Dermis microvascular lymphatic vessel endothelial cell (primary cell): ENCODE measurements at places on chromosomes 3 and 15. TPM values are rescaled to one million over a fixed set of nuclear protein-coding genes. Genes with fewer than 3 reads are reported as not detected.

The SI gene
- total RNA-seq, result not detected in 2 replicates

The GOLGA6L1 gene
- not detected in 2 replicates for total RNA-seq

The CTXN2 gene
- not detected in 2 replicates for total RNA-seq

The PLAAT1 gene
- 0.39 and 0.89 TPM in 2 replicates for total RNA-seq

The ANKRD63 gene
- not detected in 2 replicates for total RNA-seq

The RFC4 gene
- 12.5 and 22.1 TPM in 2 replicates for total RNA-seq

The GNAT1 gene
- under 0.01 TPM in 1 of 2 replicates, not detected in the other for total RNA-seq

The SERINC4 gene
- not detected in 2 replicates for total RNA-seq

The MEX3B gene
- 4.1 and 6.6 TPM in 2 replicates for total RNA-seq

The CLDN18 gene
- not detected in 2 replicates for total RNA-seq

The TCF12 gene
- total RNA-seq, result 56.9 and 88.9 TPM in 2 replicates

The FRMD5 gene
- 0.89 and 1.5 TPM in 2 replicates for total RNA-seq

The NAALADL2 gene
- total RNA-seq, result under 0.01 and 0.13 TPM in 2 replicates

The COL7A1 gene
- total RNA-seq, result under 0.01 and 0.13 TPM in 2 replicates

The ACVR2B gene
- total RNA-seq, result 2.7 and 3.3 TPM in 2 replicates

The ALPK3 gene
- total RNA-seq, result 19.5 and 52.6 TPM in 2 replicates

The FRMD4B gene
- 67.8 and 122 TPM in 2 replicates for total RNA-seq

The DPPA4 gene
- total RNA-seq, result not detected in 2 replicates

The IGDCC3 gene
- 0.13 TPM in 1 of 2 replicates, not detected in the other for total RNA-seq

The SPPL2A gene
- 56.9 and 88.5 TPM in 2 replicates for total RNA-seq

The SAMMSON gene
- total RNA-seq, result not detected in 2 replicates

The GOLGA8R gene
- total RNA-seq, result 0.25 and 0.26 TPM in 2 replicates
